ENCODE measurements at places on chromosomes 12 and 14.

- DNase-seq, result no peak
These were observed 172.4 kb upstream of the PWP1 start for GRCh38 chr12:107513184-107513583.

DNA sequence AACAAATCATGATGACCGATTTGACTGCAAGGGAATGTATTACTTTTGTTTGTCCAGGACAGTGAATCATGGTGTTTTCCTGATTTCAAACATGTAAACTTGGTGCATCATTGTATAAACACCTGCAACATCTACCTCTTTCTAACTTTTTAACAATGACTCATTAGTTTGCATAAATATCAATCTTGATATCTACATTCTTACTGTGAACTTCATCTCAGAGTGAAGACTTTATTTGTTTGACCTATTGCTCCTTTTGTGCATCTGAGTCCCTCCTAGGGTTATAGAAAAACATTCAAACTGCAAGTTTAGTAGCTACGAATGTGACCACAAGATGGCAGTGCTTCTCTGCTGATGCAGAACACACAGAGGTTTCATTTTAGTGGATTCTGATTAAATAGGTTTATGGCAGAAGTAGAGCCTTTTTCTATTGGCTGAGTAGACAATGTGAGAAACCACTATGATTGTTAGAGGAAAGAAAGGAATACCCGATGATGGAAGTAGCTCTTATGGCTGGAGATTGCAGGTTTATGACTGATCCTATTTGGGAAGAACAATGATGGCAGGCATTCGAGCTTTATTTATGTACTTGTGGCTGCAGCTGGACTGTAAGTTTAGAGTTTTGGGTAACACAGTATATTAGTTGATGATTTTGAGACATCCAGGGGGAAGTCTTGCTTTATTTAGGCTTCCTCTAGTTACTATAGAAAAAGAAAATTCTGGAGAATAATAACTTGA is 244.2 kb upstream of the OR4E1 start:
- peak; percentile 1 for DNase-seq

GRCh38 chr12:7934889-7935492 is 996 bp downstream of the SLC2A3 start:
- no peak for DNase-seq

- DNase-seq, result no peak
These were observed 26.0 kb upstream of the RIN3 start for GRCh38 chr14:92487513-92488133.

DNA sequence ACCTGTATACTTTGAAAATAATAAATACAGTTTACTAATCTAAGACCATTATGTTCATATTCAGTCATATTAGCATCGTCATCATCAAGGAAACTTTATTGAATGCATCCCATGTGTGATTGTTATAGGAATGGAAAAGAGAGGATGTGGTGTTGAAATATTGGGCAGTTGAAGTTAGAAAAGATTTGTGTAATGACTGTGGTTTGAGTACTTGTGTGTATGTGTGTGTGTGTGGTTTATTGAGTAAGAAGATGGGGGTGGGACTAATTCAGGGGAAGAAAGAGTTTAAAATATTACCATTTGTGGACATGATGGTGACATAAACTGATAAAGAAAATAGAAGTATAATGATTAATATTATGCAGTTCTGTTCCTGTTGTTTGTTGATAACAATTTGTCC is 238.7 kb upstream of the SEL1L start:
- DNase-seq, result no peak

GRCh38 chr14:35858521-35859209 is 32.5 kb downstream of the BRMS1L start:
- DNase-seq, result no peak

- DNase-seq, result no peak
These were observed 965.2 kb downstream of the VRK1 start for GRCh38 chr14:97762386-97762785.

- DNase-seq, result no peak
These were observed 8.3 kb downstream of the CDKL1 start for GRCh38 chr14:50388256-50388931.

DNA sequence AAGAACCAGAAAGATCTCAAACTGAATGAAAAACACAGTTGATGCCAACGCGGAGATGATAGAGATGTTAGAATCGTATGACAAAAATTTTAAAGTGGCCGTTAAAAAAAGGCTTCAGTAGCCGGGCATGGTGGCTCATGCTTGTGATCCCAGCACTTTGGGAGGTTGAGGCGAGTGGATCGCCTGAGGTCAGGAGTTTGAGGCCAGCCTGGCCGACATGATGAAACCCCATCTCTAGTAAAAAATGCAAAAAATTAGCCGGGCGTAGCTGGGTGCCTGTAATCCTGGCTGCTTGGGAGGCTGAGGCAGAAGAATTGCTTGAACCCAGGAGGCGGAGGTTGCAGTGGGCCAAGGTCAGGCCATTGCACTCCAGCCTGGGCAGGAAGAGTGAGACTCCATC is 5.4 kb upstream of the ACVRL1 start:
- no peak for DNase-seq
